ENCODE measurements at places on chromosomes 12 and 14. TPM values are rescaled to one million over a fixed set of nuclear protein-coding genes. Genes with fewer than 3 reads are reported as not detected.

CYP27B1 gene
- total RNA-seq = not detected

PLEKHG3 gene
- 22.0 TPM for total RNA-seq

CFAP73 gene
- total RNA-seq = not detected

LIN52 gene
- total RNA-seq = 6.9 TPM

CLEC4D gene
- not detected for total RNA-seq

POLE2 gene
- 0.40 TPM for total RNA-seq

BMP4 gene
- total RNA-seq = 7.1 TPM

LHX5 gene
- total RNA-seq = not detected

MRPL52 gene
- total RNA-seq = 113 TPM

OR6S1 gene
- not detected for total RNA-seq

GRIP1 gene
- total RNA-seq = 7.7 TPM

SYNDIG1L gene
- 0.22 TPM for total RNA-seq

AICDA gene
- total RNA-seq = not detected

SIX6 gene
- total RNA-seq = not detected

HOXC4 gene
- total RNA-seq = not detected

PRB2 gene
- total RNA-seq = not detected

RIPK3 gene
- 3.5 TPM for total RNA-seq

Measured in left ventricle myocardium superior (tissue), 1 donor.